ENCODE measurements at places on chromosomes 6 and 20.

- DNase-seq, result no peak
Observed at GRCh38 chr20:55880361-55880760, 125.0 kb downstream of the CBLN4 start.

DNA sequence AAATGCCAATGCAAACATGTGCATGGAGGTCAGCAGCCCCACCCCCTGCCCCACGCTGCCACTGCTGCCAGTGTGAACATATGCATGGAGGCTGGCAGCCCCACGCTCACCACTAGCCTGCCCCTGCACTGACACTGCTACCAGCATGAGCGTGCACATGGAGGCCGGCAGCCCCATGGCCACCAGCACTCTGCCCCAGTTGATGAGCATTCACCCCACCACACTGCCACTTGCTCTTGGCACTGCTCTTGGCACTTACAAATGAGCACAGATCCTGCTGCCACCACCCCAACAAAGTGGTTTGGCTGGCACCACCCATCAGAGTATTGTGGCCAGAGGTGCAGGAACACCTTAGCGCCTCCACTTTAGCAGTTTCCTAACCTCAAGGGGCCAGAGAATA is 174.1 kb downstream of the KHDC1L start:
- DNase-seq, result no peak

- DNase-seq, result no peak
Observed at GRCh38 chr6:4901386-4902061, 102.3 kb downstream of the RPP40 start.

- DNase-seq, result peak; percentile 57
Observed at GRCh38 chr6:89818977-89819335, 638 bp downstream of the MDN1 start.

GRCh38 chr6:83510791-83511190 is 1.5 kb upstream of the PRSS35 start:
- DNase-seq, result no peak

DNA sequence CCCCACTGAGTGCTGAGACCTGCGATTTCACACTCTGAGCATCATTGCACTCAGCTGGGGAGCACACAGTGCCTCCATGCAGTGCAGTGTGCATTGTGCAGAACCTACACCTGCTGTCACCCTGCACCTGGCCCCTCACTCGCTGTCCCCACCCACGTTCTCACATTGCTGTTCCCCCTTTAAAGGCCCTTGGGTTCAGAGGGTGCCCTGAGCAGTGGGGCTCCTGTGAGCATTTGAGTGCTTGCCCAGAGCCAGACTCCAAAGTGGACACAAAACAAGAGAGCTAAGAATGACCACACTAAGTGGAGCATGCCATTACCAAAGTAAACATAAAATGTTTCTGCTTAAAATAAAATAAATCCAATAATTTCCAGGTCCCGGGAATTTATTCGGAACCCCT is 131.0 kb upstream of the CST7 start:
- no peak for DNase-seq
